ENCODE measurements at places on chromosomes 7 and 10.

DNA sequence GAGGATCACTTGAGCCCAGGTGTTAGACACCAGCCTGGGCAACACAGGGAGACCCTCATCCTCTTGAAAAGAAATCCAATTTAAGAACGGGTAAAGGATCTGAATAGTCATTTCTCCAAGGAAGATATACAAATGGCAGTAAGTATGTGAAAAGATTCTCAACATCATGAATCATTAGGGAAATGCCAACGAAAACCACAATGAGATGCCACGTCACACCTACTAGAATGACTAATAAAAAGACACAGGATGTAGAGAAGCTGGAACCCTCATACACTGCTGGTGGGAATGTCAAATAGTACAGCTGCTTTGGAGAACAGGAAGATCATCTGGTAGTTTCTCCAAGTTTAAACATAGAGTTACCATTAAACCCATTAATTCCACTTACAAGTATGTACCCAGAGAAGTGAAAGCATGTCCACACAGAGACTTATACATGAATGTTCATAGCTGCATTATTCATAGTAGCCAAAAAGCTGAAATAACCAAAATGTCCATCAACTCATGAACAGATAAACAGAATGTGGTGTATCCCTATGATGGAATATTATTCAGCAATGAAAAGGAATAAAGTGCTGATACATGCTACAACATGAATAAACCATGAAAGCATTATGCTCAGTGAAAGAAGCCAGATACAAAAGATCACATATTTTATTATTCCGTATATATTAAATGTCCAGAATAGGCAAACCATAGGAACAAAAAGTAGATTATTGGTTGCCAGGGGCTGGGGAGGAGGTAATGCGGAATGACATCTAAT is 13.1 kb upstream of the ZMIZ2 start:
- H3K36me3 ChIP-seq, result no peaks in the 10 kb centered on the region
- H3K27ac ChIP-seq, result no peak overlapping the region
- no peaks in the 10 kb centered on the region for H3K4me1 ChIP-seq

DNA sequence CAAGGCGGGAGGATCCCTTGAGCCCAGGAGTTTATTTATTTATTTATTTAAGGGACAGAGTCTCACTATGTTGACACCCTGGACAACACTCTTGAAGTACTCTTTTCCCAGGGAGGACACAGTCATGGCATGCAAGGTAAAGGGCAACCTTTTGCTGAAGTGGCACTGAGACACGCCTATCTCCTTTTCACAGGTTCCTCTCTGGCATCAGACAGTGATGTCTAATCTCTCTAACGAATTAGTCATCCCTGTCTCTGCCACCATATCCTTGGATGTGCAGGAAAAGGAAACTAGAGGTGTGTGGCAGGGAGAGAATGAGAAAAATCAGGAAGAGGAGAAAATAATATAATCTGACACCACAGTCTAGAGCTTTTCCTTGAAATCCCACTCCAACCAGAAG is 19.5 kb downstream of the CPVL start:
- H3K27ac ChIP-seq, result no peak overlapping the region
- H3K4me1 ChIP-seq, result no peaks in the 10 kb centered on the region
- no peaks in the 10 kb centered on the region for H3K27me3 ChIP-seq
- H3K4me3 ChIP-seq, result no peak overlapping the region

- H3K4me3 ChIP-seq, result no peak overlapping the region
- peaks cover 3% of the 10 kb centered on the region for H3K4me1 ChIP-seq
- no peaks in the 10 kb centered on the region for H3K27me3 ChIP-seq
- H3K36me3 ChIP-seq, result no peaks in the 10 kb centered on the region
- no peak overlapping the region for H3K27ac ChIP-seq
Measured at GRCh38 chr10:44437840-44438511, 53.1 kb upstream of the CXCL12 start.

DNA sequence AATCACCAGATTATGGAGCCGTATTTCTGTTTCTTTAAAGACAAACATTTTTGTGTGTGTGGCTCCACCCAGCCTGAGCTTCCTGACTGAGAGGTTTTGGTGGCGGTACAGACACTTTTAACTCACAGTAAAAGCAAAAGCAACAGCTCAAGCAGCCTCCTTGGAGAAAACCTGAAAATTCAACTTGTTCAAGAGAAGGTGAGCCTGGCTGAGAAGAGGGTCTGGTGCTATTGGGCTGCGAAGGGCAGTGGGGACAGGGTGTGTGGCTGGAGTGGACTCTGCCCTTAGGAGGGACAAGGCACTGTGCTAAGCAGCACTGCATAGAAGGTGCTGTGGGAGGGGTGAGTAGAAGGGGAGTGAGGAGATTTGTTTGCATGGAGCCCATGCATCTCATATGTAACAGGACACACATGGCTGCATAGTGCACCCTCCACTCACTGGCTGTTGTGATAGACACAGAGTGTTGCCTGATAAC is at the start of gene GIMAP7:
GIMAP7 (plus strand) TSS at position 125 of the 475 bp plus-strand sequence. CDS start 5,103 bp downstream, outside the sequence.
- H3K27ac ChIP-seq, result peak within 1 kb of the TSS; percentile 63
- H3K4me1 ChIP-seq, result no peaks in the 10 kb centered on the region
- no peaks in the 10 kb centered on the region for H3K27me3 ChIP-seq
- no peak for DNase-seq

- H3K4me3 ChIP-seq, result no peak overlapping the region
- H3K27me3 ChIP-seq, result no peaks in the 10 kb centered on the region
- no peaks in the 10 kb centered on the region for H3K36me3 ChIP-seq
- DNase-seq, result no peak
Measured at GRCh38 chr10:76719006-76719405, 918.6 kb downstream of the KCNMA1 start.

- H3K27ac ChIP-seq, result no peak overlapping the region
- H3K4me1 ChIP-seq, result peaks cover 4% of the 10 kb centered on the region
- H3K4me3 ChIP-seq, result no peak overlapping the region
- H3K36me3 ChIP-seq, result no peaks in the 10 kb centered on the region
- H3K27me3 ChIP-seq, result no peaks in the 10 kb centered on the region
Measured at GRCh38 chr7:64990216-64990615, 620 bp downstream of the ZNF117 start.

DNA sequence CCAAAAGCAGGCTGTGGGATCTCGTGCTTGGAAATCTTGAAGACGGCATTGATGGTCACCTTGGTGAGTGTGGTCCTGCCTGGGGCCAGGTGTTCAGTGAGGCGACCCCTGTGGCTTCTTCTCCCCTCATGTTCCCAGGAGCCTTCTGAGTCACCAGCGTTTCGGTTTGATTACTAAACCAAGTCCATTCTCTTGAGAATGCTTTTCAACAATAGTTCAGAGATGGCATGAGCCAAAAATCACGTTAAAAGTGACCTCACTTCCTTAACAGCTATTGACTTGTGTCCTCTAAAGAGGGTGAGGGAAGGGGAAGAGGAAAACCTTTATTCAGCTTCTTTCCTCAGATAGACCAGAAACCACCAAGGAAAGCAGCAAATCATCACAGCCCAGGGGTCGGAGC is 315.2 kb downstream of the GATA3 start:
- no peaks in the 10 kb centered on the region for H3K36me3 ChIP-seq
- DNase-seq, result no peak
- H3K4me1 ChIP-seq, result peaks cover 7% of the 10 kb centered on the region

DNA sequence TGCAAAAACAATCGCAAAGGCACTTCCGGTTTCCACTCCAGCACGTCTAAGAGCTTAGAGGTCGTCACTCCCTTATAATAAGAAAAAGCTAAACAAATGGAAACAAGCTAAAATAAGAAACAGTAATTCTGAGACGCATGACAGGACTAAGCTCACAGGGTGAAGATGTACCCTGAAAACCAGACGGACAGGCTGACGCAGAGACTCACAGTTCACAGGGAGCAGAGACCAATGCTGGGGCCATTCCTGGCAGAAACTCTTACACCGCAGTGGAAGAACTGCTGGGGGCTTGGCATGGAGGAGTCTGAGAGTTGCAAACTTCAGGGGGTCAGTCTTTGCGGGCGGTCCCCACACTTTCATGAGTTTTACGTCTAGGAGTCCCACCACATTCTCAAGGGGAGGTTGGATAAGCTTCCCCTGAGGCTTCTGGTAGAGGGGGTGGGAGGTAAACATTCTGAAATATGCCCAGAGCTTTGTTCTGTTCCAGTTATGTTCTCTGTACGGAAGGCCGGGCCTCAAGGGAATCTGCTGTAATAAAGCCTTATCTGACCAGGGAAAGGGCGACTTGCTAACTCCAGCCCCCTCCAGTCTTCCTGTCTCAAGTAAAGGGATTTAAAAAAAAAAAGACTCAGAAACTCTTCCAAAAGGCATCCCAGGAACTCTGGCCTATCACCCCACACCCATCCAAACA is 47.8 kb downstream of the BRI3 start:
- H3K4me3 ChIP-seq, result no peak overlapping the region
- no peak for DNase-seq
- no peaks in the 10 kb centered on the region for H3K27me3 ChIP-seq
- H3K4me1 ChIP-seq, result no peaks in the 10 kb centered on the region
- H3K36me3 ChIP-seq, result no peaks in the 10 kb centered on the region

DNA sequence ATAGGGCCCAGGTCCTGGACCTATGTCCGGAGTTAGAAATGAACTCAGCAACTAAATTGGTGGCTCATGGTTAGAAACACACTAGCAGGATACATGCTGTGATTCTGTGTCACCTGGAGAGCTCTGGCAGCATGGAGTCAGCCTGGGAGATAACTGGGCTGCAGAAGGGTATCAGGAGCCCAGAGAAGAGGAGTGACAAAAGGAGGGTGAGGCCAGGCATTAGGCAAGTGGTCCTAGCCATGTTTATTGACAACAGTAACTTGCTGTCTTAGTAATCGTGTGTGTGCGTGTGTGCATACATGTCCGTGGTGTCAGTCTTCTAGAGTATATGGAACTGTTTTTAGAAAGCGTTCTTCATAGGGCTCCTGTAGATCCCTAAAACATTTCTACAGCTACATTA is 157.5 kb upstream of the PHYHIPL start:
- peak overlapping the region; percentile 20 for H3K27ac ChIP-seq
- H3K4me3 ChIP-seq, result no peak overlapping the region
- no peak for DNase-seq
- no peaks in the 10 kb centered on the region for H3K4me1 ChIP-seq

DNA sequence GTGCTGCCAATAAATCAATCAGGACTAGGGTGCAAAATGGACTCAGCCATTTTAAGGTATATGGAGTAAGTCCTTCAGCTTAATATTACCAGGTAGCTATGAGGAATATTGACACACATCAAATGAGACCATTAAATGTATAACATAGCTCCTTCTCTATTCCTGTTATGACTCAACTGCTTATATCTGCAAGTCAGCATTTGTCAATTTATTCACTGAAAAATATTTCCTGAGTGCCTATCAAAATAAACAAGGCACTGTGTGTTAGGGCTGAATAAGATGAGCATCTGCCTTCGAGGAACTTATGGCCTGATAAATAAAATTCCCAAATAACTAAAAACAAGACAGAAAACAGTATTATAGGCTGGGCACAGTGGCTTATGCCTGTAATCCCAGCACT is 113.8 kb downstream of the CDK6 start:
- H3K4me3 ChIP-seq, result no peak overlapping the region
- no peak overlapping the region for H3K27ac ChIP-seq
- H3K4me1 ChIP-seq, result no peaks in the 10 kb centered on the region

- peaks cover 24% of the 10 kb centered on the region for H3K4me1 ChIP-seq
- peak; percentile 62 for DNase-seq
- H3K27me3 ChIP-seq, result no peaks in the 10 kb centered on the region
- H3K27ac ChIP-seq, result peak overlapping the region; percentile 94
Measured at GRCh38 chr7:95545007-95545615, 51.2 kb downstream of the PDK4 start.

DNA sequence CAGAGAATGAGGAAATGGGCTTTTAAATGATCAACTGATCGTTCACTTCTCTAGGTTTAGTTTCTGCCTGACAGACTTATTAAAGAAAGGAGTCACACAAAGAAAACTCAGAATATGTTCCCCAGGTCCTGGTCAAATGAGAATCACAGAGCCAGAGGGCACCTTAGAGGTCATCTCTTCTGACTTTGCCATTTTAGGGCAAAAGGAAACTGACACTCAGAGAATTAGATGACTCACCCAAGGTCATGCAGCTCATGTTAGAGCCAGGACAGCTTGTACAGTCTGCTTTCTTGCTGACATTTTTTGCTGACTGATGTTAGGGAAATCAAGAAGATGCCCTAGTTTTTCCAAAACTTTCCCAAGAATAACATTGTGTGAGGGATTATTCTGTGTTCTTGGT is 312.7 kb upstream of the SP8 start:
- no peak overlapping the region for H3K27ac ChIP-seq
- no peaks in the 10 kb centered on the region for H3K4me1 ChIP-seq
- no peak overlapping the region for H3K4me3 ChIP-seq
- DNase-seq, result no peak

DNA sequence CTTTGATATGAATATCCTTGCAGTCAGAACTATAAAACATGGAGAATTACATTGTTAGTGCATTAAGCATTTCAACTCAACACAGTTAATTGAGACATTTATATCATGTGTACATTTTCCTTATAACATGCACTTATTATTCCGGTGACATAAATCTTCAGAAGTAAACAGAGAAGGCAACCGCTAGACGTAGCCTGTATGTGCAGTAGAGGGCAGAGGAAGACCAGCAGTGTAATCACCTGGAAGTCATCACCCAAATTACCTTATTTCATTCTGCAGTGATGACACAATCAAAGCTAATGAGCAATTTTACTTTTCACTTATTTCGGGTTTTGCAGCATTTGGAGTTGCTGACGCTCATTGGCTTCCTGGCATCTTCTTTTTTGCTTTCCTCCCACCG is 394.6 kb downstream of the SDK1 start:
- no peak overlapping the region for H3K27ac ChIP-seq
- H3K4me1 ChIP-seq, result no peaks in the 10 kb centered on the region
- DNase-seq, result no peak
- no peaks in the 10 kb centered on the region for H3K27me3 ChIP-seq
- H3K4me3 ChIP-seq, result no peak overlapping the region

- no peaks in the 10 kb centered on the region for H3K27me3 ChIP-seq
- no peak for DNase-seq
- H3K4me1 ChIP-seq, result no peaks in the 10 kb centered on the region
- no peaks in the 10 kb centered on the region for H3K36me3 ChIP-seq
Measured at GRCh38 chr7:87480386-87480785, 4.9 kb upstream of the ABCB4 start.

DNA sequence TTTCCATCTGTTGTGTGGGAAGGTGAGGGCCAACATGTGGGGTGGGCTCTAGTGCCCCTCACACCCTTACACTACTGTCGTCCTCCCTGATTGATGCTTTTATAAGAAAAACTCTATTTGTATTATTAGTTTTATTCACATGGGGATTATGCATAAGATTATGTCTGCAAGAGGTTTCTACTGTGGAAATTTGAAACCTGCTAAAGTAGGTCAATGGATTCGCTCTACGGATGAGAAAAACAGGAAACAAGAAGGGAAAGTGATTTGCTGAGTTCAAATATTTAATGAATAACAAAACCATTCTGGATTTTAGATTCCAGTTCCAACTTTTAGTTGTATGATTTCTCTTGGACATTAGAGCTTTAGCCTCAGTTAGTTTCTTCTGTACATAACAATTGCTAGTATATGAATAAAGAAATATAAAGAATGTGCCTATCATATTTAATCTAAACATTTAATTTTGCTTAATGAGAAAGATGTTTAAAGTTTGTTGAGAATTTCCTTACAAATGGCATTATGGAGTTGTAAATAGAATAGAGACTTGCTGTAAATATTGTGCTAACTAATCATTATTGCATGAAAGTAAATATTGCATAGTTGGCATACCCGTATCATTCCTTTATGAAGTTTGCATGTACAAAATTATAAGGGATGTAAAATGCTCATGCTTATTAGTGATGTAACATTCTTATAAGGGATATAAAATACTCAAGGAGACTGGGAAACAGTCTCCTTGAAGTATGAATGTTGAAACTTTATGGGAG is 193.8 kb downstream of the THSD7A start:
- H3K36me3 ChIP-seq, result no peaks in the 10 kb centered on the region
- H3K4me3 ChIP-seq, result no peak overlapping the region
- DNase-seq, result no peak
- H3K27me3 ChIP-seq, result no peaks in the 10 kb centered on the region

Data from testis (tissue), 5 donors.